SJSA1 (cell line): ENCODE measurements at places on chromosomes 16 and 17. TPM values are rescaled to one million over a fixed set of nuclear protein-coding genes. Genes with fewer than 3 reads are reported as not detected.

DNA sequence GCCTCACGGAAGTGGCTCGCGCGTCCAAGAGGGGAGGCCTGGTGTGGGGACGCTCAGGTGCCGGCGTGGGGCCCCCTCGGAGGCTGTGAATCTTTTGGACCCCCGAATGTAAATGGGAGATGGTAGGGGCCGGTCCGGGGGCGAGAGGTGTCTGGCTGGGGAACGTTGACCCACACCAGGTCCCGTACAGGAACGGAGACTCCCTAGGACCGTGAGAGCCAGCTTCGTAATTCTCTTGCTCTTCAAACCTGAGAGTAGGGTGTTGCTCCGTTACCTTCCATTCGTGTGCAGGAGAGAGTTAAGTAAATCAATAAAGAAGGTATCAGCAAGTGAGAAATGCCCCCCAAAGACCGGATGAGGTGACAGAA lies 481 bp downstream of the LYRM1 start:
- peaks cover 48% of the 10 kb centered on the region for H3K4me1 ChIP-seq
- H3K4me3 ChIP-seq: peak overlapping the region; percentile 73
- no peaks in the 10 kb centered on the region for H3K27me3 ChIP-seq
- no peak for DNase-seq
- H3K36me3 ChIP-seq: peaks cover 31% of the 10 kb centered on the region

DNA sequence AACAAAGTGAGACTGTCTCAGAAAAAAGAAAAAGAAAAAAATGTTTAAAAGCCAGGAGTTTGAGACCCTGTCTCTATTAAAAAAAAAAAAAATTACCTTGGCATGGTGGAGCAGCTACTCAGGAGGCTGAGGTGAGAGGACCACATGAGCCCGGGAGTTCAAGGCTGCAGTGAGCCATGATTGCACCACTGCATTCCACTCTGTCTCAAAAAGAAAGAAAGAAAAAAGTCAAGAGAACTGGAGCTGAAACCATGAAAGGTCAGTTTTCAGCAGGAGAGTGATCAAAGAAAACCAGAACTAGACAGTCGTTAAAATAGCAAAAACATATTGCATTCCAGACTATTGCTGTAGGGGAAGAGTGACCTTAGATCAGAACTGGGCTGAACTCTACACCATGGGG lies 8.8 kb downstream of the QPRT start:
- DNase-seq: no peak
- H3K27ac ChIP-seq: no peak overlapping the region
- H3K36me3 ChIP-seq: no peaks in the 10 kb centered on the region
- H3K4me3 ChIP-seq: no peak overlapping the region
- H3K4me1 ChIP-seq: no peaks in the 10 kb centered on the region

DNA sequence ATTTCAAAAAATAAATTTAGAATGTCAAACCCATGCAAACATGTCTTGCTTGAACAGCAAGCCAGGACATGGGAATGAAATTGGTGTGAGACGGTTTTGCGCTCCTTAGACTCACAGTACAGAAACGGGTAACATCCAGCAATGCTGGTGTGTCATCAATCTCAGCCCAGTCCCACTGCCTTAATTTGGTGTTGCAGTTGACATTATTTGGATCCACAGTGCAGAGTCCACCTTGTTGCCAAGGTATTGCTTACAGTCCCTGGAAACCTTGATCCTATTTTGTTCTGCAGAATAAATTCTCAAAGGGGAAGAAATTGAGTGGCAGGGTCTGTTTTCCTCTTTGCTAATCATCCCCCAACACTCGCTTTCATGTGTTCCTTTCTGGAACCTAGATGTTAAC lies 311.6 kb upstream of the MON1B start:
- no peaks in the 10 kb centered on the region for H3K36me3 ChIP-seq
- no peak overlapping the region for H3K27ac ChIP-seq
- H3K4me3 ChIP-seq: no peak overlapping the region
- no peak for DNase-seq
- no peaks in the 10 kb centered on the region for H3K4me1 ChIP-seq
- H3K27me3 ChIP-seq: no peaks in the 10 kb centered on the region

CES3 gene
- total RNA-seq: not detected in 2 replicates

DNA sequence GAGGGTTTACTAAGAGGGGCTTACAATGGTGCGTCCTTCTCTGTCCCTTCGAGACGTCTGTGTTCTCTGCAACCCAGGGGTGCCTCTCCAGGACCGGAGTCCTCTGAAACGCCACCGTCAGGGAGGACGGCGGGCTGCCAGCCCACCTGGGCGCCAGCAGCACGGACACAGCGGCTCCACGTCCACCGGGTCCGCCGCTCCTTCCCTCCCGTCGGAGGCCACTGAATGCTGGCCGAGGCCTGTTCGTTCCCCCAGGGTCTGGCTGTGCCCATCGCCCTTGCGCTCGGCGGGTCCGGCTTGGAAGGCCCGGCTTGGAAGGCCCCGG lies 403 bp downstream of the TEPSIN start:
- no peaks in the 10 kb centered on the region for H3K27me3 ChIP-seq
- peak; percentile 40 for DNase-seq
- H3K36me3 ChIP-seq: peaks cover 48% of the 10 kb centered on the region
- H3K27ac ChIP-seq: peak overlapping the region; percentile 39

SLC5A2 gene
- total RNA-seq: not detected in 2 replicates

GRCh38 chr17:39271546-39271945 lies 45.8 kb upstream of the STAC2 start:
- H3K4me3 ChIP-seq: no peak overlapping the region
- no peak for DNase-seq
- H3K4me1 ChIP-seq: no peaks in the 10 kb centered on the region
- H3K27me3 ChIP-seq: no peaks in the 10 kb centered on the region
- no peak overlapping the region for H3K27ac ChIP-seq

DNA sequence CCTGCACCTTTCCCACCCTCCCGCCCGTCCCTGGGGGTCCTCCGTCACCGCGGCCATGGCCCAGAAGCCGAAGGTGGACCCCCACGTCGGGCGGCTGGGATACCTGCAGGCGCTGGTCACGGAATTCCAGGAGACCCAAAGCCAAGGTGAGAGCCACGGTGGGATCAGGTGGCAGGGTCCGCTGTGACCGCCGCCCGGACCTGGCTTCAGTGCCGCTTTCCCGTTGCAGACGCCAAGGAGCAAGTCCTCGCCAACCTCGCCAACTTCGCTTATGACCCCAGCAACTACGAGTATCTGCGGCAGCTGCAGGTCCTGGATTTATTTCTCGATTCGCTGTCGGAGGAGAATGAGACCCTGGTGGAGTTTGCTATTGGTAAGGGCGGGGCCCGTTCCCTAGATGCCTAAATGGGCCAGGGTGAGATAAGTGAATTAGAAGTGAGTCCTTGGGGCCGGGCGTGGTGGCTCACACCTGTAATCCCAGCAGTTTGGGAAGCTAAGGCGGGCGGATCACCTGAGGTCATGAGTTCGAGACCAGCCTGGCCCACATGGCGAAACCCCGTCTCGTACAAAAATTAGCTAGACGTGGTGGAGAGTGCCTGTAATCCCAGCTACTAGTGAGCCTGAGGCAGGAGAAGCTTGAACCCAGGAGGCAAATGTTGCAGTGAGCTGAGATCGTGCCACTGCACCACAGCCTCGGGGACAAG lies 617 bp downstream of the ARMC7 start:
- H3K4me1 ChIP-seq: peaks cover 41% of the 10 kb centered on the region
- H3K36me3 ChIP-seq: peaks cover 15% of the 10 kb centered on the region
- H3K27ac ChIP-seq: no peak overlapping the region
- DNase-seq: no peak
- peak overlapping the region; percentile 50 for H3K4me3 ChIP-seq
- H3K27me3 ChIP-seq: no peaks in the 10 kb centered on the region

KCNJ2 gene
- 0.03 TPM in 1 of 2 replicates, not detected in the other for total RNA-seq

MT4 gene
- not detected in 2 replicates for total RNA-seq

DNA sequence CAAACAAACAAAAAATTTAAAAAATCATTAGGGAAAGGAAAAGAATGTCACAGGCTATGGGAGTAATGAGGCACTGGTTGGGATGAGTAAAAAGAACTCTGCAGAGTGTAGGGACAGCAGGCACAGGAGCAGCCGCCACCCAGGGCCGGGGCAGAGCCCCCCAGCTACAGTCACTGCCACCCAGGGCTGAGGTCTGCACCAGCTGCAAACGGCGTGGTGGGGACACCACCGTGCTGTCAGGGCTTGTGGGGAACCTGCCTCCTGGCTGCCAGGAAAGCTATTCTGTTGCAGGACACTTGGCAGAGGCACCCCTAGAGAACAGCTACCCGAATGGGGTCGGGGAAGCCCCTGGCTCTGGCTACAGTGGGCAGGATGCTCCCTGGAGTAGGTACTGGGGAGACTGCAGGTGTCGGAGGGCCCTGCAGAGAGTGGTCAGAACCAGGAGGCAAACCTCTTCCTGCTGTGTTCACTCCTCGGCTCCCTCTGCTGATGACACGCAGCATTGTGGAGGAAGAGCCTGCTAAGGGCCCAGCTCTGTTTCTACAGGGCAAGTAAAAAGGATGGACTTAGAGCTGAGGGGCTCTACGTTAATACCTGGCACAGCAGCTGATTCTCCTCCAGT lies 32.3 kb upstream of the CAPN15 start:
- no peaks in the 10 kb centered on the region for H3K27me3 ChIP-seq
- peaks cover 5% of the 10 kb centered on the region for H3K36me3 ChIP-seq
- H3K27ac ChIP-seq: no peak overlapping the region
- DNase-seq: no peak
- H3K4me1 ChIP-seq: no peaks in the 10 kb centered on the region
- no peak overlapping the region for H3K4me3 ChIP-seq

GGT6 gene
- total RNA-seq: not detected in 2 replicates

LAT gene
- 2.0 TPM in 1 of 2 replicates, not detected in the other for total RNA-seq

- H3K36me3 ChIP-seq: no peaks in the 10 kb centered on the region
- DNase-seq: no peak
- no peak overlapping the region for H3K4me3 ChIP-seq
These were observed 49.3 kb upstream of the TNRC6C start for GRCh38 chr17:77909236-77909635.

GRCh38 chr16:72302332-72302731 lies 130.4 kb upstream of the PMFBP1 start:
- DNase-seq: no peak
- H3K4me1 ChIP-seq: no peaks in the 10 kb centered on the region
- H3K27ac ChIP-seq: no peak overlapping the region
- no peak overlapping the region for H3K4me3 ChIP-seq
- H3K27me3 ChIP-seq: no peaks in the 10 kb centered on the region

GRCh38 chr17:74089869-74090464 lies 113.5 kb upstream of the RPL38 start:
- H3K36me3 ChIP-seq: no peaks in the 10 kb centered on the region
- DNase-seq: peak; percentile 34
- no peak overlapping the region for H3K4me3 ChIP-seq
- no peaks in the 10 kb centered on the region for H3K4me1 ChIP-seq

DNA sequence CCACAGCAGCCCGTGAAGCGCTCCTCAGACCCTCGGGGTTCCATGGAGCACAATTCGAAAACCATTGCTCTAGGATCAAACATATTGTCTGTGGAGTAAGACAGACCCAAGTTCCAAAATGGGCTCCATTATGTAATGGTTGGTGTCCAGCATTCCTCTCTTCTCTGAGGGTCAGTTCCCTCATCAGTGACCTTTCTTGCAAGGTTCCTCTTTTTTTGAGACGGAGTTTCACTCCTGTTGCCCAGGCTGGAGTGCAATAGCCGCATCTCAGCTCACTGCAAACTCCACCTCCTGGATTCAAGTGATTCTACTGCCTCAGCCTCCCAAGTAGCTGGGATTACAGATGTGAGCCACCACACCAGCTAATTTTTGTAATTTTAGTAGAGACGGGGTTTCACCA lies 28.4 kb downstream of the PLXDC1 start:
- no peaks in the 10 kb centered on the region for H3K36me3 ChIP-seq
- no peak overlapping the region for H3K4me3 ChIP-seq
- DNase-seq: no peak
- H3K4me1 ChIP-seq: no peaks in the 10 kb centered on the region

- H3K4me1 ChIP-seq: peaks cover 25% of the 10 kb centered on the region
- H3K4me3 ChIP-seq: no peak overlapping the region
- H3K27me3 ChIP-seq: no peaks in the 10 kb centered on the region
- no peaks in the 10 kb centered on the region; the same call in 1 of the 2 replicates for H3K36me3 ChIP-seq
- no peak for DNase-seq
These were observed 21.1 kb downstream of the ZNF213 start for GRCh38 chr16:3155972-3156371.

GRCh38 chr16:16045879-16046278 lies 96.5 kb downstream of the ABCC1 start:
- peaks cover 29% of the 10 kb centered on the region for H3K4me1 ChIP-seq
- peaks cover 79% of the 10 kb centered on the region for H3K36me3 ChIP-seq
- no peaks in the 10 kb centered on the region for H3K27me3 ChIP-seq
- no peak overlapping the region for H3K4me3 ChIP-seq
- DNase-seq: peak; percentile 55
- peak overlapping the region; percentile 3; the same call in 1 of the 2 replicates for H3K27ac ChIP-seq

DNA sequence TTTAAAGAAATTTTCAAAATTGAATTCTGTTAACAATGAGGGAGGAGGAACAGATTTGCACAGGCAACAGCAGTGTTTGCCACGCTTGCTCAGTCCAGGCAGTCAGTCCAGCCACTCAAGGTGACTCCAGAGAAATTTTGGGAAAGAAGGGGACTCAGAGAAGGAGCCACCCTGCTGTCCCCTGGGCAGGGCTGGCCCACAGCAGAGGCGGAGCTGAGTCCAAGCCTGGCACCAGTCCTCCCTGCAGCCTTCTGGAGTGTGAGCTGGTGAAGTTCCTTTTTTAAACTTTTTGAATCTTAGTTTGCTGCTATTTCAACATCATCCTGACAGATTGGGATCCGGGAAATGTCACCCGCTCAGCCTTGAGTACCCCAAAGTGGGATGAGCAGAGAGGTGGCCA lies 14.5 kb upstream of the SLC47A2 start:
- DNase-seq: no peak
- H3K36me3 ChIP-seq: no peaks in the 10 kb centered on the region
- H3K27ac ChIP-seq: no peak overlapping the region
- no peaks in the 10 kb centered on the region for H3K27me3 ChIP-seq
- H3K4me1 ChIP-seq: peaks cover 6% of the 10 kb centered on the region
- H3K4me3 ChIP-seq: no peak overlapping the region

PROCA1 gene
- total RNA-seq: 0.53 and 0.69 TPM in 2 replicates

SLC35G3 gene
- total RNA-seq: not detected in 2 replicates

IGFALS gene
- total RNA-seq: not detected in 2 replicates

DNA sequence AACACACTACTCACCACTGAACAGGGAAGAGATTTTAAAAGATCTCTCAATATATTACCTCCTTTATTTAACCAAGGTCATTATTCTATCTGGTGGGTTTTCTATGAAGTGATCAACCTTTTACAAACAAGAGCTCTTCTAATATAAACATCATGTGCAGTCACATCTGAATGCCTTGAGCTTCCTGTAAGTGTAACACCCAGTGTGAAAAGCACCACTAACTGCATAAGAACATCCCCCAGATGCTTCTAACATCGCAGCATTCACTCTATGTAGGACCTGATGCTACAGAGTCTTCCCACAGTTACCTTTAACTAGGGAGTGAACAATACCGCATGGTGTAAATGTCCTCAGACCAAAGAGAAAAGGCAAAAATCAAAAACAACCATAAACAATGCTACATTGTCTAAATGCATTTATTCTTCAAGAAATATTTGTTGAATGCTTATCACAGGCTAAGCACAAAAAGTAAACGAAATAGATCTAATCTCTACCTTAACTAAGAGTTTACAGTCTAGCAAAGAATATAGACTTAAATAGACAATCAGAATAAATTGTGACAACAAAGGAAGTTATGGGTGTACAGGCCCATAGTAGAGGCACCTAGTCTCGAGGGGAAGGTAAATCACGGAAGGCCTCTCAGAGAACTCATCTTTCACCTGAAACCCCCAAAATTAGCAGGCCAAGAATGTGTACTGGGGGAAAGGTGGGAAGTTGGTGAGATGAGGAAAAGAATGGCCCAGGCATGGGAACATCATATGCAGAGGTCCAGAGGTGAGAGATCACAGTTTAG lies 16.2 kb downstream of the SKAP1 start:
- no peaks in the 10 kb centered on the region for H3K36me3 ChIP-seq
- H3K4me1 ChIP-seq: no peaks in the 10 kb centered on the region
- H3K27me3 ChIP-seq: peaks cover 84% of the 10 kb centered on the region
- DNase-seq: no peak
- H3K4me3 ChIP-seq: no peak overlapping the region
- no peak overlapping the region for H3K27ac ChIP-seq
